CD4-positive, alpha-beta T cell treated with Interleukin-2 at 100 ng/mL for 4 hours (primary cell): ENCODE measurements at places on chromosomes 13 and 19.

- no peak for DNase-seq
Measured at GRCh38 chr13:90428522-90429210, 918.8 kb upstream of the MIR17HG start.

- DNase-seq, result peak; percentile 82
Measured at GRCh38 chr19:12365236-12366162, at the start of gene ZNF442. Gene ZNF442, minus strand, starts transcription at chr19:12365683. Its CDS starts 2,052 bp downstream, at chr19:12363631.

DNA sequence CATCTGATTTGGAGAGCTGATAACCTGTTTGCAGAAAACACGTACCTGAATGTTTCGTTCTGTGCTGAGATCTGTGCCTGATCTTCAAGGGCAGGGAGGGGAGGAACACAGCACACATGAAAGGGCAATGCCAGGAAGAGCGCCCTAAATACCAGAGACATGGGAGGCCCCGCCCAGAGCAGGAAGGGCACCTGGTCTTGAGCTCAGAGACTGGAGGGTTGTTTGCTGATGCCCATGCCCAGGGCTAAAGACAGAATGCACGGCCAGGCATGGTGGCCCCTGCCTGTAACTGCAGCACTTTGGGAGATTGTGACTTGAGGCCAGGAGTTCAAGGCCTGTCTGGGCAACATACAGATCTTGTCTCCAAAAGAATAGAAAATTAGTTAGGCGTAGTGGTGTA, 183.2 kb downstream of the TUBA3C start:
- peak; percentile 16 for DNase-seq

GRCh38 chr19:4896372-4896771, 6.3 kb downstream of the ARRDC5 start:
- DNase-seq, result no peak

GRCh38 chr13:105936816-105937215, 598.6 kb downstream of the EFNB2 start:
- no peak for DNase-seq

- DNase-seq, result no peak
Measured at GRCh38 chr13:58134012-58134411, 502.5 kb downstream of the PCDH17 start.

DNA sequence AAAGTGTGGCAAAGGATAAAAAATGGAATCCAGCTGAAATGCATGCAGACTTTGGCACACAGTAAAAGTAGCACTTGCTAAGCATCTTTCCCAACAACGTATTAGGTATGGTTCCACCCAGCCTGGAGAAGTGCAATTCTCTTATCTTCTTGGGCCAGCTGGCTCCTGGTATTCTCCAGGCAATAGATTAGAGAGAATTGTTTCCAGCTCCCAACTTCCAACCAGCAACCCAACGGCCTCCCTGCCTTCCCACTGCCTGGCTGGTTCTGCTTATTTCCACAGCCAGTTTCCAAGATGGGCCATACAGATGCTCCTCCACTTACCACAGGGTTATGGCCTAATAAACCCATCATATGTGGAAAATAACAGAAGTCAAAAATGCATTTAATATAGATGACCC, 133.4 kb downstream of the OXGR1 start:
- no peak for DNase-seq

DNA sequence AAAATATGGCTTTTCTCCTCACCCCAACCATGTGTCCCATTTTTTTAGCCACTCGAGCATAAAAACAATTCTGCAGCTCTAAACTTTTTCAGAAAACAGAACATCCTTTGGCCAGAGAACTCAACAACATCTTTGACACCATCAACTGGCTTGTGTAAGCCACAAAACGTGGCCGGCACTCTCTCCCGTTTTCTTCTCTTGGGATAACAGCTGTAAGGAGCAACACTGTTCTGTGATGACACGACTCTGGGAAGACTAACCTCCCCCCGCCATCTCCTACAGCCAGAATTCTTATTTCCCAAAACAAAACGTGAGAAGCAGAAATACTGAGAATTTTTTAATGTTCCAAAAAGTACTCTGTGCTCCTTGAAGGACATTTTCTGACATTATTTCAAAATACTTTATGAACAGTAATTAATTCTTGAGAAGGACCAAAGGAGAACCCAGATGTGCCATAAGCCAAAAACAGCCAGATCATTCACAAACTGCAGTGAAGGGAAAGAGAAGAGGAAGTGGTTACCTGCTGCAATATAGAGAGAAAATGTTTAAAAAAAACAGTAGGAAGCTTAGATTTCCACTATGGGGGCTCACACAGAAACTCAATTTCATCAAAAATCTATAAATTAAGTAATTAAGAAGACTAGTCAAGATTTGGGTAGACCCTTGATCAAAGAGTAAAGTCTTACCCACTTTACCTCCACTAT, 25.8 kb downstream of the COL4A1 start:
- DNase-seq, result no peak
